Activated effector memory CD4-positive, alpha-beta T cell treated with anti-CD3 and anti-CD28 coated beads, Interleukin-2, amount 50 U/mL, for 16 hours (primary cell): ENCODE measurements at places on chromosomes 7 and 10.

- DNase-seq: no peak
Measured at GRCh38 chr10:77393821-77394501, 243.6 kb downstream of the KCNMA1 start.

DNA sequence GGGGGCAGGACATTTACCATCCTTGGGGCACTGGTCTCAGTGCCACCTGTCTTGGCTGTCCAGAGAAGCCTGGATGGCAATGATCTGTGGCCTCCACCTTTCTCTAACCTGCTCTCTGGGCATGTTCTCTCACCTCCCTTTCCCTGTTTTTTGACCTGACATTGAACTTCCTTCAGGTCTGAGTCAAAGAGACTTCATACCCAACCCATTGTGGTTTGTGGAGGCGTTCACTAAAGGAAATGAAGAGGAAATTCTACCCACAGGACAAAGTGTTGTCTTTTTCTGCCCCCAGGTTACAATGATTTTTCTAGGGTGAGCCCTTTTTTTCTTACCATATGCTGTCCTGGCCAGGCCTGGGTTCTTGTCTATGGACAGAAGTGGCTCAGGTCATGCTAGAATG lies 76.6 kb downstream of the CYP26A1 start:
- no peak for DNase-seq

DNA sequence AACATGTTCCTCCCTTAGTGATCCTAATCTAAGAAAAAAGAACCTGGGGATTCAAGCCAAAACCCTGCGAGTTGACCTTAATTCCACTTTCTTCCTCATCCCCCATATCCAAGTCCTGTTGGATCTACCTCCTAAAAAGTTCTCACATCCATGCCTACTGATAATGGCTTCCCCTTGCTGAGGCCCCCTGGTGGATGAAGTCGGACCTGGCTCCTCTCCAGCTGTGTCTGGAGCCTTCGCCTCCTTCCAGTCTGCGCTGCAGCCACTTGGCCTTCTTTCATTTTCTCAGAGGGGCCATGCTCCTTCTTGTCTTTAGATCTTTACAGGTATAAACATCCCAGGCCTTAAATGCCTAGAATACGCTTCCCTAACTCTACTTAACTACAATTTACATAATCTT lies 8.1 kb downstream of the PDE1C start:
- DNase-seq: no peak

GRCh38 chr7:66617295-66617694 lies 11.4 kb upstream of the KCTD7 start:
- DNase-seq: no peak

DNA sequence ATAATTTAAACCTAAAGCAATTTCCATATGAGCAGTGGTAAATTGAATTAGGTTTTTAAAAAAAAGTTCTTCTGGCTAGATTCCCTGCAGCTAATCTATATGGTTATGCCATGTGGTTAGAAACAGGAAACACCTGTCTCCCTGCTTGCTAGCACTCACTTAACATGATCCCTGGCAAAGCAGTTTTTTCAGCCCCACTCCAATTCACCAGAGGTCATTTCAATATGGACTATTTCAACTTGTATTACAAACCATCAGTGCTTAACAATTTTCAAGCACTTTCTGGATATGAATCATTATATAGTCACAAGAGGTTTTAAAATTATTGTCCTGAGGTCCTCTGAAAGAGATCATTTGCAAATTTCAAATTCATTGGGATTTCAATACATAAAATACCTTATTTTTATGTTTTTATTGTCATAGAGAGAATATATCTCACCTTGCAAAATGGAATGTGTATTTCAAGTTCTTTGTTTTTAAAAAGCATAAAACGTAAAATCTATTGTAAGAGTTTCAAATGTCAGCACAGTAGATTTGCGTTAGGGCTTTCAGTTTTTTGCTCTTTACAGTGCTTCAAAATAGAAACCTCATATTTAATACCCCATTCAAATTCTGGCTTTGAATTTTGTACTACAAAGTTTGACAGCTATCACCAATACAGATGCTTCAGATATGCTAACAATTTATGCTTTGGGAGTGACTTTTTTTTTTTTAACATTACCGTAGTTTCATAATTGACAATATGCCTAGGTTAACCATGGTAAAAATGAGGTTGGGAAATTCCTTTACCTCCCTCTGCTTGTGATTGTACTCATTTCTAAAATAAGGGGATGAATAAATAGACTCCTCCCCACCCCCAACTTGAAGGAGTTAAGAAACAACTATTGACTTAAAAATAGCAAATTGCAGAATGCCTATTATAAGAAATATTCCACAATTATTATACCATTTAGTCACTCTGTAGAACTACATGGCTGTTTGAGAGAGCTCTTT lies 117.5 kb upstream of the HGF start:
- no peak for DNase-seq

GRCh38 chr7:35487841-35488240 lies 207.1 kb downstream of the HERPUD2 start:
- DNase-seq: no peak

DNA sequence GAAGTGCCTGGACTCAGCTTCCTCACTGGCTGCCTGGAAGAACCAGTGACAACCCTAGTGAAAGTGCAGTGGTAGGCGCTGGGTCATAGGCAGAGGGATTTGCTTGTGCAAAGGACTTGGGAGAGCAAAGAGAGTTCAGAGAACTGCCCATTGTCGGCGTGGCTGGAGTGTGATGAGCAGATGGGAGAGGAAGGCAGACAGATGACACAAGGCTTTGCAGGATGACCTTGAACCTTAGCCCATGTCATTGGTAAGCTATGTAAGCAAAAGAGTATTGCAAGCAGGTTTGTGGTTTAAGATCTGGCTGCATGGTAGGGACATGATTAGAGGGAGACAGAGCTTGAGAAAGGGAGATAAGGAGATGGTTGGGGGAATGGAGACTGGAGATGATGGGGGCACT lies 35.3 kb upstream of the NOBOX start:
- no peak for DNase-seq

- DNase-seq: peak; percentile 68
Measured at GRCh38 chr10:6171881-6172695, 30.6 kb upstream of the PFKFB3 start.

DNA sequence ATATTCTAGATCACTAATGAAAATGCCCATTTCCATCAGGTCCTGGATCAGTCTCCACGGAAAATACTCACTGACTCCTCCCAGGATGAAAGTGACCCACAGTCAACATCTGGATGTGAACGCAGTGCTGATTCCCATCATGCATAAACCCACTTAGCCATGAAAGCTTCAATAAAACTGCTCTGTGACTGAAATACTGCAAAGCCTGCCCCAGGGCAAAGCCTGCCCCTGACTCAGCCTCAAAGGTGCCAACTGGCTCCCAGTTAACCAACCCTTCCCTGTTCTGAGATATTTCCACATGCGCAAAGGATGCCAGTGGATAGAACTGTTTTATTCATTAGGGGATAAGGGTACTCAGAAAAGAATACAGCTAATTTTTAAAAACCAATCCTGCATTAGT lies 24.0 kb downstream of the OSBPL3 start:
- DNase-seq: no peak

GRCh38 chr10:34868589-34868988 lies 53.5 kb upstream of the PARD3 start:
- no peak for DNase-seq

DNA sequence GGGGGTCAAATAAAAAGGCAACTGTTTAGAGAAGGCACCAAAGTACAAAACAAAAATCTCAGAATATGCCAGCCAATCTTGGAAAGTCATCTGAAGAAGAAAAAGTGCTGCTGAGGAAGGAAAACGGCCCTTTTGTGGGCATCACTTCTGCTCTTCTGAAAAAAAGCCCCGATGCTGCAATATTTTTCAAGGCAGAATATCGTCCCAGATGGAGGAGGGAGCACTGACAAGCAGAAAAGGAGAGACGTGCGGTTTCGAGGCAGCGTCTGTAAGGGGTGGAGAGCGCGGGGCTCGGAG lies 959 bp upstream of the ATRNL1 start:
- DNase-seq: no peak

DNA sequence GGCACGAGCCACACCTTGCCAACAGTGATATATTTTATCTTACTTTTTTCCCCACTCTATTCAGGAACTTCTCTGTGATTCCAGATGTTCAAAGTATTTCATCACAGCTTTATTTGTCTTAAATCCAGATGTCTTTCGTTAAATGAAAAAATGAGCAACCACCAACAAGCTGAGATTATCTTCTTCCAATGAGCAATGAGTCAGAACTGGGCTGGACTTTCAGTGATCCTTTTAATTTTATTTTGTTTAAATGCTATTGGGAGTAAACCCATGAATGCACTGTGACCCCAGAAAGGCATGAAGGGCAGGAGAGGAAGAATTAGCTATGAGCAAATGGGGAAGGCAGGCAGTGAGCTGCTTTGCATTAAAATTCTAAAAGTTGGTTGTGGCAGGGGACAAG lies 77.6 kb upstream of the IMMP2L start:
- no peak for DNase-seq

DNA sequence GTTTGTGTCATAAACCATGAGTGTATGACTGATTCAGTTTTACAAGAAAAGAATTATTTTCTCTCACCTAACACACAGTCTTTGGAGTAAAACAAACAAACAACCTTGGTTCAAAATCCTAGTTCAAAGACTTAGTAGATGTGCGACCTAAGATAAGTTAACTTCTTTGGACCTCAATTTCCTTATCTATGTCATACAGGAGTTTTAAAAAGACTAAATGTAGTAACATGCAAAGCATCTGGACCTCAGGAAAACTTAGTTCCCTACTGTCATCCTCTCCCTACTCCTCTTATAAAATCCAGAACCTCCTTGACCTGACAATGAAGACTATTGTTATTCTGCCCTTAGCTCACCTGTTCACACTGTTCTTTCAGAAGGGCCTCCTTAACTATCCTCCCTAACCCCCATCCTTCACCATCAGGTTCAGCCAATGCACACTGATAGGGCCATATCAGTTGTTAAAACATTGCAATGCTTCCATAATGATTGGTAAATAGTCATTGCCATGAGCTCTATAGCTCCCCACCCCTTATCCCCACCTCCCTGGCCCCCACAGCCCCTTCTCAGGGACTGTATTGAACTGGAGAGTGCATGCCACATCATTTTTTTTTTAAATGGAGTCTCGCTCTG lies 28.8 kb upstream of the CCNJ start:
- DNase-seq: no peak

- DNase-seq: no peak
Measured at GRCh38 chr7:134866617-134867016, 87.2 kb downstream of the CALD1 start.

- DNase-seq: no peak
Measured at GRCh38 chr7:6015917-6016652, 7.0 kb downstream of the AIMP2 start.

GRCh38 chr10:110113670-110114337 lies 93.6 kb upstream of the MXI1 start:
- no peak for DNase-seq

- no peak for DNase-seq
Measured at GRCh38 chr10:11397980-11398580, 213.4 kb downstream of the USP6NL start.

GRCh38 chr10:112763916-112764520 lies 186.0 kb upstream of the TCF7L2 start:
- no peak for DNase-seq

DNA sequence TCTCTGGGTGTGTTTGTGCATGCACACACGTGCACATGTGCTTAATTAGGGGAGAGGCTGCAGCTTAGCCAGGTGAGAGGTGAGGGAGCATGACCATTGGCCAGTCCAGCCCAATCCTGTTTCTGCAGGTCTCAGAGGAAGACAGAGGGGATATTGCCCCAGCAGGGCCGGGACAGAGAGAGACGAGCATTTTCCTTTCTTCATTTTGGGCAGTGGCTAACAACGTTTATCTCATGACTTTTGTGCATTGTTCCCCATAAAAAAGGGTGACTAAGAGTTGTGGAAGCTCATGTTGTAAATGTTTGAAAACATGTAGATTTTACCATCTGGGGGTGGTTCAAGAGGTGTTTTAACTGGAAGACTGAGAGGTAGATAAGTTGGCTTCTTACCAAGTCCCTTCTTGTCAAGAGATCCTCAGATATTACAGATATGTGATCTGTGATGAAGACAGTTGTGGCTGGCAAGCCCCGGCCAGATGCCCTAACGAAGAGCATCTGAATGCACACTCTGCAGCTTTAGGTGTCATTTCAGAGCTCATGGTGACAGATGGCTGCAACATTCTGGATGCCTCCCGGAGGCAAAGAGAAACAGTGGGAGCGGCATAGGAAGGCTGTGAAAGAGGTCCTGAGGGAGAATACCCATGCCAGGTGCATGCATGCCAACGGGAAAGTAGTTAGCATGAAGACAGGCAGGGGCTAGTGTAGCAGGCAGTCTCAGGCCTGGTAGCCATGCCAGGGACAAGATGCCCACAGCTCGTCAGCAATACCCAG lies 16.7 kb upstream of the DMBT1 start:
- no peak for DNase-seq

- peak; percentile 98 for DNase-seq
Measured at GRCh38 chr10:8053446-8054243, 843 bp upstream of the GATA3 start.

DNA sequence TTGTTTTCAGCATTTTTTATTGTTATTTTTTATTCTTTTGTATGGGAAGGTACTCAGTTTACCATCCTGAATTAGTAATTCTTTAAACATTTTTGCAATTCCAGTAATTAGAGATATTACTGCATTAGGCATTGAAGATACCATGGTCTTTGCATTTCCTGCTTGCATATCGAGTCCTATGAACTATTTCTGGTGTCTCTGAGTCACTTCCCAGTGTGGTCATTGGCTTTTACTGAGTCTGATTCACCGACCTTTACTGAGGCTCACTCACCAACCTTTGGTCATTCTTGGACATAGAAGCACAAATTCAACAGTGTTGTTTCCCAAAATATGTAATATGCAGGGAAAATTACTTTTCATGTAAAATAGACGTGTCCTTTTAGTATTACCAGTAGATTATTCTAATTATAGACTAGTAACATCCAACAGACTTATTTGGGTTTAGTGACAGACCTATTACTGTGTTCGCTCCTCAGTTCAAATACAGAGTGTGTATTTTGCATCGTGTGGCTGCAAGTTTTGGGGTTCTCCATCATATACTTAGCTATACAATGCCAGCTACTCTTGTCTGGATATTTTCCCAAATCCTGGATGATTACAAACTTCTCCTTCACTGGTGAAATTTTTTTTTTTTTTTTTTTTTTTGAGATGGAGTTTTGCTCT lies 180.7 kb upstream of the PRSS1 start:
- no peak for DNase-seq

- DNase-seq: no peak
Measured at GRCh38 chr10:110530131-110530831, 32.6 kb downstream of the DUSP5 start.

- no peak for DNase-seq
Measured at GRCh38 chr10:71829896-71830295, 21.2 kb downstream of the PSAP start.

- no peak for DNase-seq
Measured at GRCh38 chr7:91050677-91051076, 213.6 kb upstream of the FZD1 start.

GRCh38 chr7:157271991-157272324 lies 64.8 kb upstream of the DNAJB6 start:
- peak; percentile 45 for DNase-seq

GRCh38 chr10:129760416-129760815 lies 203.7 kb downstream of the EBF3 start:
- DNase-seq: peak; percentile 25

- DNase-seq: no peak
Measured at GRCh38 chr7:26724795-26725194, 139.6 kb downstream of the SKAP2 start.

- DNase-seq: no peak
Measured at GRCh38 chr7:149216402-149216801, 21.1 kb downstream of the ZNF282 start.
